ENCODE measurements at places on chromosomes 11 and 22.

- DNase-seq, result no peak
Measured at GRCh38 chr22:50304528-50305392, 2.7 kb downstream of the PLXNB2 start.

DNA sequence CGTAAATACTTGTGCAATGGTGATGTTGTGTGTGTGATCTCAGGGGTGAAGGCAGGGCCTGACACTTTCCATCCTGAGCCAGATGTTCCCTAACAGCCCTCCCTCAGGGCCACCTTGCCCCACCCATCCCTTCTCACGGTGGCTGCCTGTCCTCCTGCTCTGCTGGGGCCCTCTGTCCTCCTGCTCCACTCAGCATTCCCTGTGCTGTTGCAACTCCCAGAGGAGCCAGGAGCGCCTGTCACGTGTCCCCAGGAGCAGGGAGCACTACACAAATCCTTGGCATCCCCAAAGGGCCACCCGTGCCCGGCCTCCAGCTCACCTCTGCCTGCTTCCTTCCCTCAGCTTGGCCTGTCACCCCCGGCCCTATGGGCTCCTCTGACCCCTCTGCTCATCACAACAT lies 10.2 kb upstream of the CSNK1E start:
- DNase-seq, result no peak

- peak; percentile 19 for DNase-seq
Measured at GRCh38 chr11:70368961-70369360, 29.4 kb upstream of the CTTN start.

- no peak for DNase-seq
Measured at GRCh38 chr22:49746065-49746464, 81.6 kb downstream of the BRD1 start.

DNA sequence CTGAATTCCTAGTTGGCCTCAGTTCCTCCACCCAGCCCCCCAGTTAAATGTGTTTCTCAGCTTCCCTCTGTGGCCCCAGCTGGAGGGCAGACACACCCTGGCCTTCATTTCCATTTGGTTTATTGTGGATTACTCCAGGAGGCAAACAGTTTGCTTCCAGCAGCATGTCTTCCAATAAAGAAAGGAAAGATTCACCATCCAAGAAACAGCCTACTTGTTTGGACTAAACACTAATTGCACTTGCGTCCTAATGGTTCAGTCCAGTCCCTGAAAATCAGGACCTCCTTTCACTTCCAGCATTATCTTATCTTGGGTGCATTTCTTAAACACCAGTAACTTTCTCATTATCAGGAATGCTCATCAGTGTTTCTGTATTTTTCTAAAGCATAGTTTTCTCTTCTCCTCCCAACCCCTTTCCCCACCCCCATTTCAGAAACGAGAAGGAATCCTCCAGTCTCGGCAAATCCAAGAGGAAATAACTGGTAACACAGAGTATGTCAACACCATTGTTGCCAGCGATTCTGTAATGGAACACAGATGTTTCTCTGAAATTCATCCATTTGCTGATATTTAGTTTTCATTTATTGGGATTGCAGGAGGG lies 130.9 kb downstream of the PARVA start:
- DNase-seq, result no peak

- DNase-seq, result no peak
Measured at GRCh38 chr11:120651836-120652235, 140.3 kb downstream of the GRIK4 start.

- no peak for DNase-seq
Measured at GRCh38 chr11:126152586-126152985, 58.9 kb downstream of the RPUSD4 start.

GRCh38 chr11:28144808-28145207 lies 36.6 kb downstream of the METTL15 start:
- DNase-seq, result no peak

GRCh38 chr11:109934151-109934550 lies 159.0 kb upstream of the ZC3H12C start:
- no peak for DNase-seq

DNA sequence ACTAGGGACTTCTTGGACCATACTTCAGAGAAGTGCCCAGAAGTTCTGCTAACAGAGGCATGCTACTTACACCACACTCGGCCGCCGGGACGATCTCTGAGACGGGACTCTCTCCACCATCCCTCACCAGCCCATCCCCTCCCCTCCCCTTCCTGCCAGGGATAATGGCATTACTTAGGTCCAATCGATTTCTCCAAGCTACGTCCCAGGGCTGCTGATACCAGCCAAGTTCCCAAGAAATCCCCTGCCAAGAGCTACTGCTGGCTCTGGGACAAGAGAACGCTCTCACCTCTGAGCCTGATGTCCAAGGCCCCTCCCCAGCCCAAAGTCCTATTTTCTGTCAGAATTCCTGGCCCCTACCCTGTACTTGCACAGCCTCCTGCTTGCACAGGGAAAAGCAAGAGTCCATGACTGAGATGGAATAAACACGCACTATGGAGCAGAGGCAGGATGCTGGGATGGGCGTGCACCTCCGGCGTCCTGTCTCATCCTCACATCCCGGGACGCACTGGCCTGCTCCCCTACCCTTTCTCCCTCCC lies 42.7 kb downstream of the GDPD5 start:
- DNase-seq, result no peak

DNA sequence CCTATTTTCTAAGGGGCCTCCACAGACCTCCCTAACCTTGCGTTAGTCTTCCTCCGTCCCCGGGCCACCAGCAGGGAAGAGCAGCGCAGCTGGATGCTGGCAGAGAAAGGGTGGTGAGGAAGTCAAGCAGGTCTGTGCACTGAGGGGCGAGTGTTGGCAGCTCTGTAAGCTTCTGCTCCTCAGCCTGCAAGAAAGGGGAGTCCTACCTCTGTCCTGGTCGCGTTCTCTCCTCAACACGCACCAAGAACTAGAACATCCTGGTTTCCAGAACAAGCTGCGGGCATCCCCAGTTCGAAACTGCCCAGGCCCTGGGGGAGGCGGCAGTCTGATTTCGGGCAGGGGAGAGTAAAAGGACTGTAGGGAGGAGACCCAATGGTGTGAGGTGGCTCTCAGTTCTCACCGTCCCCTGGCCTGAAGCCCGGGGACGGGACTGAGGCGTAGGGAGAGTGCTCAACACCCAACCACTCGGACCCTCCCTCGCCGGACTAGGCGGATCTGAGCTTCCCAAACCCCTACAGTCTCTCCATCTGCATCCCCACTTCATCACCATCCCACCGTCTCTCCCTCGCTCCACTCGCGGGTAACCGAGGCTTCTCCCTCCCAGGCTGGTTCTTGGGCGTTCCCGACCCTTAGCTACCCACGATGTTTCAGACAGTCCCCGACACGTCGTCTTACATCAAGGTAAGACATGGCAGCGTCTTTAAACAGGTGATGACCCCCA lies 7.7 kb upstream of the FLI1 start:
- DNase-seq, result no peak

GRCh38 chr11:44286268-44286880 lies 23.6 kb downstream of the ALX4 start:
- DNase-seq, result peak; percentile 60

DNA sequence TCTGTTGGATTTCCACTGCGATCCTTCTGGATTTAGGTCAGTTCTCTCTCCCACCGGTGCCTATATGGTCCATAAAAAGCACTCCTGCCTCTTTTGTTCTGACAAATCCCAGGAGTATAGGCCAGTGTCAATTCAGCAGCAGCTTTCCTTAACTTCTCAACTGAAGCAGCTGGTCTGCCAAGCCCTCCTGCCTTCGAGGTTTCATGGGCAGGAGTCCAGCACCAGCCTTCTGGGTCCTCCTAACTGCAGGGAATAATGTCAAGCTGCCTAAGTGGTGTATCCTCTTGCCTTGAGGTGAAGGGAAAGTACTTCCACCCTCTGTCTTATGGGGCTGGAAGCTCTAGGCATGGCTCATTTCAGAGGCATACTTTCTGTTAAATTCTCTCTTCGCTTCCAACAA lies 149.4 kb upstream of the NCAM1 start:
- no peak for DNase-seq

GRCh38 chr22:31099841-31100761 lies 7.3 kb downstream of the SELENOM start:
- no peak for DNase-seq

DNA sequence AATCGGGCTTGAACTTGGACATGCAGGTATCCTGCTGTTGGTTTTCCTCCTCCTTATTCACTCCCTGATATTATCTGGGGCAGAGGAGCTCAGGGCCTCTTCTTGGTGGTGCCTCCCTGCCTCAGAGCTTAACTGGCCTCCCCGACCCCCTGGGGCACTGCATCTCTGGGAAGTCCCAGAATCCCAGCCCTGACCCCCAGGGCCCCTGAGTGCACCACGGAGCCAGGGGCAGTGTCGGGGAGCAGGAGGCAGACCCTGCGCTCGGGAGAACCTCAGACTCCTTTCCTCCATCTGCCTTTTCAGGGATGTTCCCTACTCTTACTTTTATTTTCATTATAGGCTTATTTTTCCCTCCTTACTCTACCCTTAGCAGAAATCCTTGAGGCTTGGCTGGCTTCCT lies 537.0 kb downstream of the BRD1 start:
- no peak for DNase-seq

- DNase-seq, result no peak
Measured at GRCh38 chr11:59754494-59754858, 700 bp upstream of the STX3 start.
